ENCODE measurements at places on chromosomes 1 and 21.

DNA sequence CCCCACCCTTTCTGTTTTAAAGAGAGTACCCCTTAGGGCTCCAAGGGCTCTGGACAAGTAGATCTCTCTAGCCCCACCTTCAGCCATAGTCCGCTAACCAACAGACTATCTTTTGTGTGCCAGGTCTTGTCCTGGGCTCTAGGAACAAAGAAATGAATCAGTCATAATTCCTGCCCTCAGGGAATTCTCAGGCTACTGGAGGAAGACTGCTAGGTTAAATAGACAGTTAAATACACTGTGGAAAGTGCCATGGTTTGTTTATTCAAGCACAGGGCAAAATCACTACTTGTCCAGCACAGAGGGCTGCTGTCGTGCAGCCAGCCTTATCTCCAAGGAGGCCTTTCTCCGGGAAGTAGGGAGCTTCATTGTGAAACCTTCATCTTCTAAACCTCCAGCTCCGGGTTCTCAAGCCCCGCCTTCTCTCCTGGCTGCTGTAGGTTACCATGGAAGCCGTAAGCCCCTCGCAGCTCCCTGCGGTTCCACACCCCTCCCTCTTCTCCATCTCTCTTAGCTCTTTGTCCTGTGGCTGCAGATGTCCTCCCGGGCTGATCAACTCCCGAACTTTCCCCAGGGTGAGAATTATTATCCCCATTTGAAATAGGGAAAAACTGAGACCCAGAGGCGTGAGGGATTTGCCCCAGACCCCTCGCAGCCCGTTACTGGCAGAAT, 29.8 kb downstream of the SHISAL2A start:
- DNase-seq, result peak; percentile 57

DNA sequence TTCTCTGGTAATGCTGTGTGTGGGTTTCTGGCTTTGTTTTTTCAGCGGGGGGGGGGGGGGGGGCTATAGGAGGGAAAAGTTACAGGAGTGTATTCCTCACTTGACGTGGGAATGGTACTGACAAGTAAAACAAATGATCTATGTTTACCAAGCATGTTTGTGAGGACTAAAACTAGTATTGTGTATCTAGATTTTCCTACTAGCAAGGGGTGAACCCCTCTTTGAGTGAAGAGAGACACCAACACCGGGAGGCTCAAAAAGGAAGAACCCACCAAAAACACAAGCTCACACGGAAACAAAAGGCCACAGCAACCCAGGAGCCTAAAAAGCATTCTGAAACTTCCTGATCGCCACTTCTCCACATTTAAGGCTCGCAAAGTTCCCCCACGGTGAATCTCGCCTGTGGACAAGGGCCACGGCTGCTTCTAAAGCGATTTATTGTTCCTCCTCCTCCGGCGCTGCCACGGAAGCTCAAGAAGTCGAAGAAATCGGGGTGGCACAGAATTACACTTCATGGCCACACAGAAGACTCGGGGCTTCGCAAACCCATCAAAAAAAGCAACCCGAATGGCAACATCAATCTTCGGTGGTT, 703 bp downstream of the PUM1 start:
- DNase-seq, result no peak

DNA sequence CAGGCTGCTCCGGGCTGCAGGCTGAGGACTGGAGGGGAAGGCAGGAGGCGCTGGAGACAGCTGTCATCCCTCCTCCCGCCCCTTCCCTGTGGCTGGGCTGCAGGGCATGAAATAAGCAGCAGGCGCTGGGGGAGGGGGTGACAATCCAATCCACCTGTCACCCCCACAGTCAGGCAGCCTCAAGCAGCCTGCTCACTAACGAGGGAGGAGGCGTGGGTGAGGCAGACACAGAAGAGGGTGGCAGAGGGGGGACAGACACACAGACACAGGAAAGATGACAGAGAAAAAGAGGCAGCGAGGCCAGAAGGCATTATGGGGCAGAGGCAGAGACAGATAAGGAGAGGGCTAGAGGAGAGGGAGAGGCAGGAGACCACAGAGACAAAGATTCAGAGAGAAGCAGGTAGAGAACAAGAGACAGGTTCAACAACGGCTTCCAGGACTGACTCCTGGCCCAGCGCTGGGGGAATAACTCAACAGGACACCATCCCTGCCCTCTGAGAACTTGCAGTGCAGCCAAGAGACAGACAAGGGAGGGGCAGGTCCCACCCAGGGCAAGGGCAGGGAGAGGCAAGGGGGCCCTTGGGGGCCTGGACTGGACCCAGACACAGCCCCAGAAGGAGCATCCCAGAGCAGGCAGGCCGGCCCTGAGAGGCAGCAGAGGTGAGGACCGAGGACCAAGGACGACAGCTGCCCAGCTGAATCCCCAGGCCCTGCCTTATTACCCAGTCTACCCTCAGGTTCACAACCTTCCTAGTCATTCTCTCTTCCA, 11.2 kb downstream of the MEF2D start:
- DNase-seq, result no peak

- no peak for DNase-seq
Measured at GRCh38 chr1:65176591-65176990, 28.6 kb downstream of the AK4 start.

GRCh38 chr1:21913258-21913657, 23.9 kb downstream of the HSPG2 start:
- no peak for DNase-seq

DNA sequence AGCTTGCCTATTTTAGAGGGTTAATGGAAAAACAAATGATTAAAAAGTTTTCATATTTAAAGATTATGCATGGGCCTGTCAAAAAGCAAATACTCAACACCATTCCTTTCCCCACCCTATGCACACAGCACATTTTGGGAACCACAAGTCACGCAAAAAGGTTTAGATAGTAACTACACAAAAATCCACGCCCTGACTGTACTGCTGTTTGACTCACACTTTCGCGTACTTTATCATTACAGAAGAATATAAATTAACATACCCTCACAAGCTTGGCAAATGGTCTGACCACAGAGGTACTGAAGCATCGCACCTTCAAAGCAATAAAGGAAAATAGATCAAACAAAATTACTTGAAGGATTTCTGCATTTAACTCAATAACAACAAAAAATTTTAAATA, 1.4 kb downstream of the ATP5PO start:
- no peak for DNase-seq

GRCh38 chr1:53107570-53108322, 34.7 kb downstream of the SLC1A7 start:
- DNase-seq, result no peak

DNA sequence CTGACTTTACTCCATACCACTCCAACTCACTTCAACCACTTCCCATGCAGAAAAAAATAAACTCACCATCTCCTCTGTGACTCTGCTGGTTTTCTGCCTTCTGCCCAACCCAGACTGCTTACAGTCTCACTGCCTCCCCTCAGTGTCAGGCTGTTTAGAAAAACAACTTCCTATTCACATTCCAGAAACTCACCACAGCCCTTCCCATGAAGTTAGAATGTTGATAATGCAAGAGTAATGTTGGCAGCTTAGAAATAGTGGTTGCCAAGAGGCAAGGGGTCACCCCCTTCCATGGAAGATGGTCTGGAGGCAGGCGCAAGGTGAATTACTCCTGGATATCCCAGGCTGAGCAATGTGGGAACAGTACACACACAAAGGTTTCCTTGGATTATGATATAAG, at the start of gene SELP:
Gene SELP, minus strand, starts transcription at position 119 of the 400 bp plus-strand sequence. Its CDS starts 50 bp downstream, at position 69.
- no peak for DNase-seq

- DNase-seq, result no peak
Measured at GRCh38 chr1:230148126-230148652, 81.2 kb downstream of the GALNT2 start.

DNA sequence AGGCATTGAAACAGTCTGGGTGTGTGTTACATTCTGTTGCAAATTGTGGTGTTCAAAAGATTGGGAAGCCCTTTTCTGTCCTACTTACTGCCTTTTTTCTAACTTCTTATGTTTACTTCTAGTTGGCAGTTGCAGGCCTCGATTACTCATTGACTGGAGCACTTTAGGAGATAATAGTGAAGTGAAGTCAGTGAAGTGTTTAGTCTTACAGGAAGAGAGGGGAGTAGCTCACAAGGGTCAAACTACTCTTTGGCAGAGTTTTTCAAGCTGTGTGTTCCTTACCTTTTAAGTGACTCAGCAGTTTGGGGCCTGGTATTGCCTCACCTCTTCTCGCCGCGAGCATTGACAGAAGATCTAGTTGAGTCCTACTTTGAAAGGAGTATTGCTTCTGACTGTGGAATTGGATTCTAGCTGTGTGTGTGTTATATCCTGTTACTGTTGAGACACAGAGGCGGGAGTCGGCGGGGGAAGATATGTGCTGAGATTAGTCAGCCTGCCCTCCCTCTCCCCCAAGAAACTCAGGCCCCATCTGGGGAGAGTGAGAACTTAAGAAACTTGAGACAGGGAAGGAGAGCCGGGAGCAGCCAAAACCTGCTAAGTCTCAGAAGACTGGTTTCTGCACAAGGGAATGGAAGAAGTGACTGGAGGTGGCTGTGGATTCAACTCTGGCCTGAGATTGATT, 19.3 kb downstream of the AHCYL1 start:
- peak; percentile 100 for DNase-seq

DNA sequence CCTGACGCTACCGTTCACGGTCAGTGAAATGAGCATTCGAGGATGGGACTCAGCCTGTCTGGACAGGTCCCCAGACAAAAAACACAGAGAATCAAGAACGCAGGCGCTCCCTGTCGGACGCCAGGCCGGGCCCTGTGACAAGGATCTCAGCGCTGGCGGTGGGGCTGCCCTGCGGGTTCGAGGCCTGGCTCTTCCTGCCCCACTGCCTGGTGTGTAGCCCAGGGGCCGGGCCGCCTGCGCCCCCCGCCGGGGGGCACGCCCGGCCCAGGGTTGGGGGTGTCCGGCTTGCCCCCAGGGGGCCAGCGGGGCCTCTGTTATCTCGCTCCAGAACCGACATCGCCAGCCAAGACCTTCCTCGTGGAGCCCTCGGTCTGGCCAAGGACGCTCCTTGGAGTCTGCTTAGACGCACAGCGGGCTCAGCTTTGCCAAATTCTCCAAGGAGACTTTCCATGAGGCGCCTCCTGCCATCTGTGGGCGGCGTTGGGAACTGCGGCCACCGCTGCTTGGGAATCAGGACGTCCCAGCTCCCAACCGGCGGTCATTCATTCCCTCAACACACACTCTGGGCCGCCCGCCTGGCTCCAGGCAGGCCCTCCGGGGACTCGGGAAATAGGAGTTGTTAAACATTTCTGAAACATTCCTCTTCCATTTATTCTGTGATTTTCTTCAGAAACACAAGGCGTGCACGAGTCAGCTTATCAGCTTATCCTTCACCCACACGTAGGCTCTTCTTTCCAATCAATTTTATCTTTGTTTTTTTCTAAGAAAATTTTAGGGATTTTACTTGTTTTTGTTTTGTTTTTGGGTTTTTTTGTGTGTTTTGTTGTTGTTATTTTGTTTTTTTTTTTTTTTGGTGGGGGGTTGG, 11.3 kb upstream of the RIPK4 start:
- DNase-seq, result no peak

DNA sequence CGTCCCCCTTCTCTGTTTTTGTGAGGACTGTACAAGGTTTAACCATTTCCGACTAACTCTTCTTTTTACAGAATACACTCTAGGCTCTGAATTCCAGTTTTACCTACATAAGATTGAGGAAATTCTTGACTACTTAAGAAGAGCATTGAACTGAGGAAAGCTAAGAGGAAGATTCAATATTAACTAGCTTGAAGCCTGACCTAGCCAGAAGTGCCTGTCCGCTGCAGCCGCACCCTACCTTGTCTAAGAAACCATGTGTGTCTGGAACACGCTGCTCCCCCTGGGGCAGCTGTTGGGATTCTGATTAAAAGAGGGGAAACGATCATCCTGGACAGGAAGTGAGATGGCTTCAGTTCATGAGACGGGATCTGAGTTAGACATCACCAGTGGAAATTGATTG, 28.9 kb downstream of the CA6 start:
- no peak for DNase-seq

DNA sequence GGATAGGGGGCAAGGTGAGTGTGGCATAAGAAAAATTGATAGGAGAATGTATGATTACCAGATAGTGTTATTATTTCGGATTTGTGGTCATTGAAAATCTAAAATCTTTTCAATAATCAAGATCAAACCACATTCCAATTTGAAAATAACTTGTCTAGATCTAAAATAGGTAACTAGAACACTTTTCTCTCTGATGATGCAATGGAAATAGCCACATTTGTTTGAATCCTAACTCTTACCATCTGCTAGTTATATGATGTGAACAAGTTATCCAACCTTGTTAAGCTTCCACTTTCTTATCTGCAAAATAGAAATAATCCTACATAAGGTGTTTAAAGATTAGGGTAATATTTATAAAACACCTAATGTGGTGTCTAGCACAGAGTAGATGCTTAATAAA, 3.8 kb downstream of the BTF3L4 start:
- DNase-seq, result no peak

DNA sequence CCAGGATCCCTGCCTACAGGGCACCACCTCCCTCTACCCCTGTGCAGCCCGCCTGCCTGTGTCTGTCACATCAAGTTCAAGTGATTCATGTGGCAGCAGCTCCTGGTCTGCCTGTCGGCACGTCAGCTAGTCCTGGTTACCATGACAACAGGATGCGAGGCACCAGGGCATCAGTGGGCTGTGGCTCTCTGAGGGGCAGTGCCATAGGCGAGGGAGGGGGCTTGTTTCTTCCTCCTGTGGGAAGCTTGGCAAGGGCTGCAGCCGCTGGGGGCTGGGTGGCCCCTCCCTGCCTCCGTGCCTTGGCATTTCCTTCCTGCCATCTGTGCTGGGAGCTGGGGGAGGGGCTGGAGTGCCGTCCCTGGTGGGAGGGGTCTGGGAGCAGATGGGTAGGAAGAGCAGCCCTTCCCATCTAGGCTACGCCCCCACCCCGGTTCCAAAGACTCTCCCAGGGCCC, 43.1 kb downstream of the FOXO6 start:
- no peak for DNase-seq

- no peak for DNase-seq
Measured at GRCh38 chr1:243443557-243443956, 187.7 kb downstream of the SDCCAG8 start.

DNA sequence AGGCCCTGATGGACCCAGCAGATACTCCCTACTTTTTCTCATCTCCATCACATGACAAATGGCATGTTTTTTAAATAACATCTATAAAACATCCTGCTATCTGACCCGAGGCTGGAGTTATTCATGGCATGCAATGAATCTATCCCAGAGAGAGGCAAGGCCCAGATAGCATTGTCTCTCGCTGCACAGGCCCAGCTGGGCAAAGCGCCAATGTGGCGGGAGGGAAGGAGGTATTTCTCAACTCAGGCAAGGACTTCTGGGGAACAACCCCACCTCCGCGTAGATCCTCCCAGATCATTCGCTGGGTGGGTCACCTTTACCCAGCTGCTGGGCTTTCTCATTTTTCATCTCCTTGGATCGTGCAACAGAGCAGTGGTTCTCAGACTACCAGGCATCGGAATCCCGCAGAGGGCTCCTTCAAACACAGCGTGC, 59.8 kb downstream of the ERG start:
- peak; percentile 37 for DNase-seq
